ENCODE measurements at places on chromosomes 3 and 15. TPM values are rescaled to one million over a fixed set of nuclear protein-coding genes. Genes with fewer than 3 reads are reported as not detected.

The TERC gene
- total RNA-seq: 206 TPM

The NR2E3 gene
- 0.24 TPM for total RNA-seq

- DNase-seq: no peak
Observed at GRCh38 chr3:137335478-137335877, 377.7 kb downstream of the IL20RB start.

GRCh38 chr15:61725251-61725650 lies 335.0 kb downstream of the VPS13C start:
- no peak for DNase-seq

DNA sequence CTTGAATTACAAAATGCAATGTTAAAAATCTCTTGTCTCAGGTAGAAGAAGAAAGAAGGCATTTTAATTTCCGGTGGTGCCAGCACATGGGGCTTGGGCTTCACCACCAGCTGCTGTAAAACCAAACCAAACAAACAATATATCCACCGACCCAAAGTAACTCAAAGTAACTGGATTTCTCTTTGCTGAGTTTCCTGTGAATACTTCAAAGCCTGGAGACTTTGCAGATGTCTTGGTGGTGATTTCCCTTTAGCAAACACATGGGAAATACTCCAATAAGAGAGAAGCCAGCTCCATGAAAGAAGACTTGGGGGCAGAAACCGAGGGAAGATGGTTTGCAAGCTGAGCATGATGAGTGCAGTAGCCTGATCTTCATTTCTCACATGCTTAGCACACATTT lies 62.6 kb downstream of the EIF4E3 start:
- DNase-seq: no peak

DNA sequence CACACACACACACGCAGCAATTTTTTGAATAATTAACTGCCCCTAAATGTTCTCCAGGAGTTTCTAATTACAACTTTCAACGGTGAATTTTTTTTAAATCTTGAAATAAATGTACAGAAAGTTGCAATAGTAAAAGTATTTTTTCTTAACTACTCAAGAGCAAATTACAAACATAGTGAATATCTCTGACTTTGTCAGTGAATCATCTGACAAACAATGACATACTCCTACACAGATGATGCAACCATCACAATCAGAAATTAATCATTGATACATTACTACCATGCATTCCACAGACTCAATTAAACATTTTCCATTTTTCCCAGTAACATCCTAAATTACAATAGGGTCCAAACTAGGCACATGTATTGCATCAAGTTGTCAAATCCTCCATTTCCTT lies 597.3 kb downstream of the NAALADL2 start:
- no peak for DNase-seq

- DNase-seq: no peak
Observed at GRCh38 chr3:181581656-181582055, 130.1 kb upstream of the SOX2 start.

- DNase-seq: no peak
Observed at GRCh38 chr15:53808058-53808706, 48.7 kb upstream of the WDR72 start.

- DNase-seq: no peak
Observed at GRCh38 chr3:171811913-171812335, 1.6 kb upstream of the PLD1 start.

DNA sequence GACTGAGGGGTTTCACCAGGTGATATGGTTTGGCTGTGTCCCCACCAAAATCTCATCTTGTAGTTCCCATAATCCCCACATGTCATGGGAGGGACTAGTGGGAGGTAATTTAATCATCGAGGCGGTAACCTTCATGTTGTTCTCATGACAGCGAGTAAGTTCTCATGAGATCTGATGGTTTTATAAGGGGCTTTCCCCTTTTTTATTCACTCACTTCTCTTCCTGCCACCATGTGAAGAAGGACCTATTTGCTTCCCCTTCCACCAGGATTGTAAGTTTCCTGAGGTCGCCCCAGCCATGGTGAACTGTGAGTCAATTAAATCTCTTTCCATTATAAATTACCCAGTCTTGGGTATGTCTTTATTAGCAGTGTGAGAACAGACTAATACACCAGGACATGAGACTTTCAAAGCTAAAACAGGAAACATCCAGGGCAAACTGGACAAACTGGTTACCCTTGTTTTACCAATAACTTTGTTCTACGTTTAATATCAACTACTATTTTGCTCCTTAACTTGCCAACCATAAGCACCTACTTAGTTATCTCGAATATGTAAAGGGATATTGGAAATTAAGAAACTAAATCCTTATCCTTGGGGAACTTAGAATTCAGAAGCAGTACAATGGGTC lies 98.2 kb downstream of the MYH15 start:
- DNase-seq: no peak

DNA sequence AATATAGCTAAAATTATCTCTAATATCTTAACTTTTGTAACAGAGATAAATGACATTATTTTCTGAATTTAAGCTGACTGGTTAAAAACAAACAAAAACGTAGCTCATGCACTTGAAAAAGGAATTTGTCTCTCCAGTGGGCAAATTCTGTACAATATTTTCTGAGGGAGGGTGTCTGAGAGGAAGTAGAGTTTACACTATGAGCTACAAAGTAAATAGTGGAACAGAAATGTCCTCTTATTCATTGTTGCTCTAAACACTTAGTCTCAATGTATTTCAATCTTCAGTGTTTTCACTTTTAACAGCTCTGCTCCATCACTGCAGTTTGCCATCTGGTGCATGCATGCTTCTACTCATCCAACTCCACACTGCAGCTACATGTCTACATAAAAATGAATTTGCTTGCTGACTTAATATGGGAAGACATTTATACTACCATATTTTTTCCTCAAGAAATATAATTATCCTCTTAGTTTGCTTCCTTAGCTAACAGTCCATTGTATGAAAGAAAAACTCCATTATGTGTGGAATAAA lies 817.4 kb upstream of the LMCD1 start:
- DNase-seq: no peak

DNA sequence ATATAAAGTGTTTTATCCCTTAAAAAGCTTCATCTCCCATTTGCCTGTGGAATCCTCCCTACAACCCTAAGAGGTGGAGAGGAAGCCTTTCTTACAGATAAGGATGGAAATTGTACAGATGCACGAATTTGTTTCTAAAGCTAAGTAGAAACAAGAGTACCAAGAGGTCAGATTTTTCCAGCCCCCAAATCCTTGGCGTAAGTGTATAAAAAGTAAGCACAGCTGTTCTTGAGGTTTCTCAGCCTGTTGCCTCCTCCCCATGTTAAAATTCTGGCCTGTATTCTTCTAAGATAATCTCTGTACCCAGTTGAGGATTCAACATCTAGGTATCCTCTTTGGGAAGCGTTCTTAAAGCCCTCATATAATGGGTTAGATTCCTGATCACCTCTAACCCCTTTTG lies 34.9 kb downstream of the RAB7A start:
- no peak for DNase-seq

DNA sequence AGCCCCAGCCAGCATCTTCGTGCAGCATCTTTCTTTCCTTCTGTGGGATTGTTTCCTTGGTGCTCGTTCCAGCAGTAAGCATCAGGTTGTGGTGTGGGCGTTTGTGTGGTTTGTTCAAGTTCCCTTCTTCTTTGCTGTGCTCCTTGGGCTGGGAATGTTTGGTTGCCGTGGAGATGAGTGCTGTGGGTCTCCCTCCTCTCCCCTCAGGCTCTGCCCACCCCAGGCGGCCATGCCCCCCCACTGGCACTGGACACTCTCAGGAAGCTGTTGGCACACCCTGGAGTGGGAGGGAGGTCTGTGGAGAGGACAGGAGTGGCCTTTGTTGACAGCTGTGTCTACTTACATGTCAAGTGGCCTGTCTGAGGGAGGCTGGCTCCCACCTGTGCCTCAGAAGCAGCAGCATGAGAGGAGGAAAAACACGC lies 46.5 kb upstream of the SACM1L start:
- no peak for DNase-seq

GRCh38 chr15:28935316-28935715 lies 49.5 kb downstream of the APBA2 start:
- no peak for DNase-seq
